ENCODE measurements at places on chromosomes 7 and 10. TPM values are rescaled to one million over a fixed set of nuclear protein-coding genes. Genes with fewer than 3 reads are reported as not detected.

VSTM2A gene
- total RNA-seq = not detected

GRCh38 chr10:131792011-131792651, 108.7 kb upstream of the PPP2R2D start:
- no peak for DNase-seq

DNA sequence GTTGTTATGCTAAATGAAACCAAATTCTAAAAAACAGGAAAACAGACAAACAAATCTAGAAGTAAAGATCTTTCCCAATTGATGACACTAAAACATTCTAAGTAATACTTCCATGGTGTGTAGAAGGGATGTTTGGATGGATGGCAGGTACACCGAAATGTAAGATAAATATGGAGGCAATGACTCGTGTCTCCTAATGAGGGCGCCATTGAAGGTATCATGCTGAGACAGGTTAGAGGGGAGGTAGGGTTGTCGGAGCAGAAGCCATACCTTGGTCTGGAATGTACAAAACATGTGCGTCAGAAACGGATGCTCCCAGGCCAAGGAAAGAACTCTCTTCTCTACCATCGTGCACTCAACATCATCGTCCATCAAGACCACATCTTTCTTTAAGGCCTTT, 101.4 kb downstream of the PRKCQ start:
- no peak for DNase-seq

GRCh38 chr10:67697724-67698131, 1.7 kb upstream of the CTNNA3 start:
- peak; percentile 33 for DNase-seq

DNA sequence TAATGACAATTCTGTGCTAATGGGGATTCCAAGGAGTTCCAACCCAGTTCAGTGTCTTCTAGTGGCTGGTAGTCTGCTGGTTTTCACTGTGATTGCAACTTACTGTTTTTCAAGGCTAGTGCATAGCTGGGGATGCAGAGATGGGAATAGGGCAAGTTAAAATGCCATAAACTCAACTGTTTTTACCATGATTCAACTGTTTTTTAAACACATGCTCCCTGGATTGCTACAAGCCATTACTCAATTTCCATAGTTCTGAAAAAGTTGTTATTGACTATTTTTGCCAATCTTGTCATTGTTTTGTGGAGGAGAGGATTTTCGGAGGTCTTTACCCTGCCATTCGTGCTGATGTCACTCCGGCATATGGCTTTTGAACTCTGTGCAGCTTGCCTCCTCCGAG, 245.3 kb downstream of the SUGCT start:
- DNase-seq = no peak

DNA sequence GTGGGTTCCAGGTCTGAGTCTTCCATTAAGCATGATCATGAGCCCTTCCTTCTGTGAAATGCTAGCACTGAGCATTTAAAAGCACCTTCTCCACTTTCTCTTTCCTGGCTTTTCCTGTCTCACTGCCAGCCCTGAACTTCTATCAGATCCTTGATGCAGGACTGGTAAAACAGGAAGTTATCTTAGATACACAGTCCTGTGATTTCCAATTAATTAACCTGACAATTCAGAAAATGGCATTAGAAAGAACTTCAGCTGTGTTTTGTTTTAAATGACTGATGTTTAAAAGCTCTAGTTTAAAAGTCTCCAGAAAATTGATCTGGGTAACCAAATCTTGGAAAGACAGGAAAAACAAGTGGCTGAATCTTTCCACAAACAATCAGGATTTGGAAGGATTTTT, 79.0 kb upstream of the MACROH2A2 start:
- no peak for DNase-seq

PDGFA gene
- total RNA-seq = 44.5 TPM

SPAM1 gene
- total RNA-seq = not detected

KEL gene
- total RNA-seq = 0.18 TPM

DNA sequence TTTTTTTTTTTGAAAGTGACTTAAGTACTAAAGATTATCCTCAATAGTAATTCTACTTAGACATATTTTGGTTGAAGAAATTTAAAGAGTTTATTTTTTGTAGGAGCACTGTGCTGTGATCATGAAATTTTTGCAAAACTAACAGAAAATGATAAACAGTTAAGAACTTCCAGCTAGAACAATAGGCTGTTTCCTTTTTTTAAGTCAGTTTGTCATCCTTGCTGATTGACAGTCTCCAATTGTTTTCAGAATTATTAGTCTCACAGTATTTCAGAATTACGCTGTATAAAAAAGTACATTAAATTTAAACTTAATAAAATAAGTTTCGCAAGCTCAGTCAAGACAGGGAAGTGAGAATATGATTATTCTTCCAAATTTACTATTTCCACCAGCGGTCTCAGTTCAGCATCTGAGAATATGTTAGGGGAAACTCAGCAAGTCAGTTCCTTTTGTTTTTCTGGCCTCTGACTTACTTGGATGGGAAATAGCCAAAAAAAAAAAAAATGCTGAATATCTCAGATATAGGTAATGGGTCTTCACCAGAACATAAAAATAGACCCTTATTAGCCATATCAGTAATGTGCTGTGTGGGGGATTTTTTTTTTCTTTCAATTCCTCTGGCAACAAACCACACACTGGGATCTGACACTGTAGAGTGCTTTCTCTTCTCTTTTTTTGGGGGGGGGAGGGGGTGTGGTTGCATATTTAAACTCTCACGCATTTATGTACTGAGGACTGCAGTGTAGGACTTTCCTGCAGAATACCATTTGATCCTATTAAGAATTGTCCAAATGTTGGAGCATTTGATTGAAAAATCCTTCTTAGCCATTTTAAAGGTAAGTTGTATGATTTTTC, at the start of gene CD36:
TSS of gene CD36 (plus strand) at position 732 of the 855 bp plus-strand sequence. CDS start 8,099 bp downstream, outside the sequence.
- DNase-seq = no peak

GRCh38 chr7:89695241-89695640, 459.0 kb upstream of the STEAP1 start:
- DNase-seq = no peak

GRCh38 chr10:60810437-60811182, 32.3 kb downstream of the CDK1 start:
- peak; percentile 50 for DNase-seq

- no peak for DNase-seq
Observed at GRCh38 chr10:69406816-69407580, 9.7 kb downstream of the TACR2 start.

DNA sequence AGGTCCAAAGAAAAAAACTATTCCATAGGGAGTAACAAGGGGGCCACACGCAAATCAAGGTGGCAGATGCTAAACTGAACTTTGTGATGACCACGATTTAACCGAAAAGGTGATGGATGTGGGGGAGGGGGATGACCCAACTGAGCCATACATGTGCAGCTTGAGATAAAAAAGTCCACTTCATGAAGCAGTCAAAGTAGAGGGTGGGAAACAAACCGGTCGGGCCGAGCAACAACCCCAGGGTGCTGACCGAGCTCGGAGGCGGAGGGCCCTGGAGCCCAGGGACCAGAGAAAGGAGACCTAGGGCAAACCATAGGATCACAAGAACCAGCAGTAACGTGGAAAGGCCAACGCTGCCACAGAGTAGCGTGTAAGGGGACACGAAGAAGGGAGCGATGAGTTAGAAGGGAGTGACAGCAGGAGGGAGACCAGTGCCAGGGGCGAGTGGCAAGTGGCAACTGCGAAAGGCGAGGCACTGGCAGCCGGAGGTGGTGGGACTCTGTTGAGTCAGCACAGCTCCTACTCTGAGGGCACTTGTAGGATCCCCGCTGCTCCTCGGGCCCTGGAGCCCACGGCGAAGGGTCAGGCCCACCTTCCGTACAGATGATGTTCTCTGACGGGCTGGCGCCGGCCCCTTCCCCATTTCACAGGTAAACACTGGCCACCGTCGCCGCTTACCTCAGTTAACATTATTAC, 540 bp downstream of the SNX13 start:
- no peak for DNase-seq

- DNase-seq = no peak
Observed at GRCh38 chr10:126127481-126128029, 231.2 kb downstream of the FANK1 start.

GRCh38 chr10:82558014-82558607, 683.1 kb downstream of the NRG3 start:
- no peak for DNase-seq

TRPV5 gene
- not detected for total RNA-seq

DNA sequence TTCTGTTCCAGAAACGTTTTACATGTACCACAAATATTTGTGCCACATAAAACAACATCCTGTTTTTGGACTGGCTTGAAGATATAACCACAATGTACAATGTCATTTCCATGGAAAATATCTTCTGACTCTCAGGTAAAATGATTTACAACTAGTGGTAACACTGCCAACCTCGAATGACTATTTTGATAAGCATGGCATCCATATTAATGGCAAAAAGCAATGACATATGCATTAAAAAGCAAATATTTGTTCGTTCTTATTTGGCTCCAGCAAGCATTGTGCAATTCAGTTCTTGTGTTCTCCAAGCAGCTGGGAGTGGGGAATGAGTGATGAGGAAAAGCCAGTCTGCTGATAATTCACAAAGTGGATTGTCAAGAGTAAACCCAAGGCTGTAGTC, 289.0 kb downstream of the PLXDC2 start:
- no peak for DNase-seq

- DNase-seq = no peak
Observed at GRCh38 chr7:7157177-7157886, 25.0 kb upstream of the C1GALT1 start.

SFXN4 gene
- total RNA-seq = 7.8 TPM

VDAC2 gene
- 143 TPM for total RNA-seq

- DNase-seq = no peak
Observed at GRCh38 chr7:142568435-142569097, 180.7 kb upstream of the PRSS1 start.

- DNase-seq = no peak
Observed at GRCh38 chr7:134891696-134892678, 94.3 kb upstream of the AGBL3 start.

GRCh38 chr7:150751702-150752101, 14.5 kb downstream of the GIMAP5 start:
- DNase-seq = no peak

DNA sequence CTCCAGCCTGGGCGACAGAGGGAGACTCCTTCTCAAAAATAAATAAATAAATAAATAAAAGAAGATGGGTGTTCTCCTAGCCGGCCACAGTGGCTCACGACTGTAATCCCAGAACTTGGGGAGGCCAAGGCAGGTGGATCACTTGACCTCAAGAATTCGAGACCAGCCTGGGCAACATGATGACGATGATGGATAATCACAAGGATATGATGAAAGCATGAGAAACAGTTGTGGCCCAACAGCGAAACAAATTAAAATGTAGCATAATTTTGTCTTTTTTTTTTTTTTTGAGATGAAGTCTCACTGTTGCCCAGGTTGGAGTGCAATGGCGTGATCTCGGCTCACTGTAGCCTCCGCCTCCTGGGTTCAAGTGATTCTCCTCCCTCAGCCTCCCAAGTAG, 12.9 kb downstream of the ZNF786 start:
- no peak for DNase-seq

ANK3 gene
- total RNA-seq = 7.9 TPM

DNA sequence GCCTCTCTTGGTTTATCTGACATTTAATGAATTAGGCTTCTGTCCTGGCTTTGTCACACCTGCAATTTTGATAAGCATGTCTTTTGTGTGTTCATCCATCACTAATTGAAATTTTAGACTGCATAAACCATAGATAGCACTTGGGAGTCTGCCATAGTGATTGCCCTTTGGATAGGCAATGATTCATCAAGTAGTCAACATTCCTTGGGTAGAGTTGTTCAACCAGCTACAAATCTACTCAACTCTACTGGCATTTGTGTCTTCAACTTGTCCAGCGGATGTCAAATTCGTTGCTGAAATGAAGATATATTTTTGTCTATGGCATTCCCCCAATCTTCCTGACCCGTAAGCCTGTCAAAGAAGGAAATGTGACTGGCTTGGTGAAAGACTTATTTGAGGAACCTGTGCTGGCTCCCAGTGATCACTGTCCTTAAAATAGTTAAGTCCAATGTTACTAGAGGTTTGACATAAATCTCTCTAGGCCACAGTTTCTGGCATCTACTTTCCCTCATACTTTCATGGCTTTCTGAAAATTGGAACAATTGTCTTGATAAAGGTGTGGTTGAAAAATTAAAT, 33.7 kb upstream of the CREB5 start:
- DNase-seq = no peak

- no peak for DNase-seq
Observed at GRCh38 chr10:68697106-68697505, 23.9 kb upstream of the CCAR1 start.

ZNF804B gene
- total RNA-seq = not detected

NAT16 gene
- not detected for total RNA-seq

- no peak for DNase-seq
Observed at GRCh38 chr7:35700865-35701264, 5.9 kb upstream of the HERPUD2 start.

- DNase-seq = no peak
Observed at GRCh38 chr10:17062009-17062408, 67.6 kb downstream of the CUBN start.

- no peak for DNase-seq
Observed at GRCh38 chr7:31092606-31093005, 40.5 kb downstream of the ADCYAP1R1 start.

DNA sequence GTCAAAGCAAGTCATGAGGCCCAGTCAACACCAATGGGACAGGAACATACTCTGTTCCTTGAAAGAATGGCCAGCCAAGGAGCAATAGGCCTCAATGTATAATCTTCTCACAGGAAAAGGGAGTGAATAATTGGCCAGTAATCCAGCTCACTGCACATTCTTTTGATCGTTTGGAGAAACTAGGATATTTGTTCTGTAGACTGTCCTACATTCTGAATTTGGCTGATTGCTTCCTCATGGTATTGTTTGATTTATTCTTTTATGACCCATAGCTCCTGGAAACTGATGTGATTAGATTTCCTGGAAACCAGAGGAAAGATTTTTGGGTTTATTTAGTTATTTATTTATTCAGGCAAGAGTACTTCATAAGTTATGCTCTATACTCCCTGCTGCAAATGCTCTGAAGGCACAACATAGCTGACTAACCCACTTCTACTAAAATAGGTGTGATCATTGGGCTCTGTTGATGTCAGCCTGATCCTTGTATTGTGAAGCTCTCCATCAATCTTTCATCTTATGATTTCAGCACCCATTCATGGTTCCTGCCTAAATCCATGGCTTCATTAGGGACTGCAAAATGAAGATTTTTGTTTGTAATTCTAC, 745.2 kb downstream of the SUGCT start:
- DNase-seq = no peak

DNA sequence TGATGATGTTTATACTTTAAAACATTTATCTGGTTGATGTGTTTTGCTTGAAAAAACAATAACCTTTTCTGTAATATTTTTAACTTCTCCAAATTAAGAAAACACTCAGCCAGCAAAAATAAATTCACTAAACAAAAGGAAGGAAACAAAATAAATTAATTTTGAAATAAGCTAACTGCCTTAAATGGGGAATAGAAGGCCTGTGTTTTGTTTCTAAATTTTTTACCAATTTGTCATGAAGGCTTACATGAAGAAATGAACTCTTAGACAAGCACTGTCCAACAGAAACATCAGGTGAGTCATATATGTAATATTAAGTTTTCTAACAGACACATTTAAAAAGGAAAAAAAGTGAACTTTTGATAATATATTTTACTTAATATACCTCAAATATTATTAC, 68.5 kb downstream of the LRRN3 start:
- no peak for DNase-seq

GRCh38 chr7:22712999-22713398, 14.0 kb upstream of the IL6 start:
- no peak for DNase-seq
